ENCODE measurements at places on chromosomes 2 and 18.

GRCh38 chr2:18704276-18704675 is 114.9 kb upstream of the NT5C1B start:
- DNase-seq, result no peak

DNA sequence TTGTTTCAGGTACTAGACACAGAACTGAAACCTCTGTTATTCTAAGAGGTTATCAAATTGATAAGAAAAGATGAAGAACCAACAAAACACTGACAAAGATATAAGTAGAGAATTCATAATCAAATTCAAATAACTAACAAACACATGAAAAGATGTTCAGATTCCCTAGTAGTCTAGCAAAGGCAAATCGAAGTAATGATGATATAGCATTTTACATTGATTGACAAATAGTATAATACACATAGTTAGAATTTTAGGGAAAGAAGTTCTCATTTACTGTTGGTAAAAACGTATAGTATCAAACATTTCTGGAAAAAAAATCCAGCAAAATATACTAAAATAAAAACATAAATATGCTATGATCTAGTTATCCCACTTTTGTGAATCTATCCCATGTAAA is 50.6 kb downstream of the DNAH7 start:
- no peak for DNase-seq

DNA sequence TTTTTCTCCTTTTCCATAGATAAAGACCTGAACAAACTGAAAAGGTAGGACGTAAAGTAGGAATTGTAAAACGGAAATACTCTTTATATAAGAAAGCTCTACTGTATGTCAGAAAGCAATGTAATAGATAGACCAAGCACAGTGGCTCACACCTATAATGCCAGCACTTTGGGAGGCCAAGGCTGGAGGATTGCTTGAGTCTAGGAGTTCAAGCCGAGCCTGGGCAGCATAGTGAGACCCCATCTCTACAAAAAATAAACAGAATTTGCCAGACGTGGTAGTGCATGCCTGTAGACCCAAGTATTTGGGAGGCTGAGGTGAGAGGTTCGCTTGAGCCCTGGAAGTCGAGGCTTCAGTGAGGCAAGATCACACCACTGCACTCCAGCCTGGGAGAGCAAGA is 7.6 kb downstream of the ZNF397 start:
- DNase-seq, result no peak

DNA sequence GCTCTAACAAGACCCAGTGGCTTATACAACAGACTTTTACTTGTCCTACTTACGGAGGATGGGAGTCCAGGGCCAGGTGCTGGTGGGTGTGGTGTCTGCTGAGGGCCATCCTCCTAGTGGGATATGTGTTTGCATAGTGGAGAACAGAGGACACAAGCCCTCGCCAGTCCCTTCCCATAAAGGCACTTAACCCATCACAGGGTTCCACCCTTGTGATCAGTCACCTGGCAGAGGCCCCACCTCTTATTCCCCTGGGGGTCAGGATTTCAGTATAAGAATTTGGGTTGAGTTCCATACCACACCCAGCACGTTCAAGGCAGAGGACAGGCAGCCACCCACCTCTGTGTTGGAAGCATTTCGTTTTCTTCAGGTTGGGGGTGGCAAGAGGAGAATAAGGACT is 259.0 kb downstream of the AGAP1 start:
- DNase-seq, result no peak

- no peak for DNase-seq
Measured at GRCh38 chr2:209511637-209512036, 87.8 kb downstream of the MAP2 start.

- no peak for DNase-seq
Measured at GRCh38 chr2:2762166-2762908, 431.3 kb upstream of the MYT1L start.

- DNase-seq, result no peak
Measured at GRCh38 chr2:148512501-148512900, 132.1 kb upstream of the EPC2 start.

- no peak for DNase-seq
Measured at GRCh38 chr2:188601927-188602326, 310.3 kb downstream of the GULP1 start.

DNA sequence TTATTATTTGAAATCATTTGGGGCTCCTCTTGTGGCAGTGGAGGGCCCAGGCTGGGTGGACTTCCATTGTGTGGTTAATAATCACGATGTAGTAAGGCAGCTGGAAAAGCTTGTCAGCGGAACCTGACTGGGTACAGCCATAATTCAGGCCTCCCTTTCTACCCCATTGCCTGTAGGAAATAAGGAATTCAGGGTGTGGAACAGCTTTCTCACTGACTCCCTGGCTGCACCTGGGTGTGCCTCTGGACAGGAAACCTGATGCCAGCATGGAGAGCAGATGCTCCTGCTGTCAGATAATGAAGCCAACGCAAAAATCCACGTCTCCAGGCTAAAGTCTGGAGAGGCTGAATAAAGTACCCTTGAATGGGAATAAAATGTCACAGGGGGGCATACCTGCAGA is 44.2 kb downstream of the LYPD6B start:
- DNase-seq, result no peak

DNA sequence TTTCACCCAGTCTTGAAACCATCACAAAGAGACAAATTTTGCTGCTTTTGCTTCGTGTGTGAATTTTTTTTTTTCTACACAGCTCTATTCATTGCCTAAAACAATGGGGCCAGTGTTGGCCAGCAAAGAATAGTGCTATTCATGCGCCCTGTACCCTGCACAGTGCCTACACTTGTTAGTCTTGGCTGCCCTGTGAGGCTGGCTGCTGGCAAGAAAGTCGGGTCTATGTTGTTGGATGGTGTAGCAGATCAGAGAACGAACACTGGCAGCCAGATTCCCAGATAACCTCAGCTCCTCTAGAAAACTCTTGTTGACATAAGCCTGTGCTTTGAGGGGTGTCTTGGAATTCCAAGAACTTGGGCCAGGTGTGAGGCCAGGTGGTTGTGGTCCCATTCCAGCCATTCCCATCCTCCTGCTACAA is 455.7 kb upstream of the TCF4 start:
- no peak for DNase-seq

GRCh38 chr2:52445686-52446085 is 1321.9 kb upstream of the CHAC2 start:
- peak; percentile 36 for DNase-seq

DNA sequence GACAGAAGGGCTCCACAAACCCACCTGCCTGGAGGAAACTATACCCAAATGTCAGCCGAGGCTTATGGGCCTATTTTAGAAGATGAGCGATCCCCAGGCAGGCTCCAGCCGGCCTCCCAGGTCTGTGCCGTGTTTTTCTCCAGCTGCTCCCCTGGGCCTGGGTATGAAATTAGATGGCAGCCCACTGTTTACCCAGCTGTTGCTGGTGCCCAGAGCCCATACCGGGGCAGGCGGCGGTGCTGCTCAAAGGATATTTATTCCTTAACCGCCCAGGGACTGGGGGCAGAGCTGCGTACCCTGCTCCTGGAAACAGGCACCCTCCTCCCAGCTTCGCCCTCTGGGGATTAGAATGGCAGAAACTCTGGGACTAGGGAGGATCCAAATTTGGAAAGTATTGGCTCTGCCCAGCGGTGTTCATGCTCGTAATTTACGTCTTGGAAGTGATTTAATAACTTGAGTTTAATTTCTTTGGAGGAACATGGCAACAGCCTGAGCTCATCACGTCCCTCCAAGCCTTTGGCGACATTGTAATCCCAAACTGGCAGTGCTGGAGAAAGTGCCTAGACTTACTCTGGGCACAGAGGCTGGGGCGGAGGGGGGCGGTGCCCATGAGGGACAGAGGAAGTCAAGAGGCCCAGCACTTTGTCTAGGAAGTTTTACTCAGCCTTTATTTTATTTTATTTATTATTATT is 199.2 kb downstream of the KLHL29 start:
- DNase-seq, result no peak

Data from adipocyte (in vitro differentiated cells).